ENCODE measurements at places on chromosomes 1 and 21. TPM values are rescaled to one million over a fixed set of nuclear protein-coding genes. Genes with fewer than 3 reads are reported as not detected.

Gene NPPB
- not detected for total RNA-seq

Gene NEGR1
- 22.2 TPM for total RNA-seq

Gene GPR25
- total RNA-seq, result not detected

Gene DHX9
- 90.7 TPM for total RNA-seq

Gene CRYBG2
- not detected for total RNA-seq

Gene ACTL8
- total RNA-seq, result not detected

Gene NFASC
- total RNA-seq, result 61.9 TPM

Gene MIA3
- total RNA-seq, result 72.9 TPM

Measured in hair follicle dermal papilla cell (primary cell).